Motor neuron (in vitro differentiated cells): ENCODE measurements at places on chromosomes 3 and 15. TPM values are rescaled to one million over a fixed set of nuclear protein-coding genes. Genes with fewer than 3 reads are reported as not detected.

- ATAC-seq, result peak; percentile 44
These were observed 60.5 kb downstream of the MEGF11 start for GRCh38 chr15:66193066-66193465.

DNA sequence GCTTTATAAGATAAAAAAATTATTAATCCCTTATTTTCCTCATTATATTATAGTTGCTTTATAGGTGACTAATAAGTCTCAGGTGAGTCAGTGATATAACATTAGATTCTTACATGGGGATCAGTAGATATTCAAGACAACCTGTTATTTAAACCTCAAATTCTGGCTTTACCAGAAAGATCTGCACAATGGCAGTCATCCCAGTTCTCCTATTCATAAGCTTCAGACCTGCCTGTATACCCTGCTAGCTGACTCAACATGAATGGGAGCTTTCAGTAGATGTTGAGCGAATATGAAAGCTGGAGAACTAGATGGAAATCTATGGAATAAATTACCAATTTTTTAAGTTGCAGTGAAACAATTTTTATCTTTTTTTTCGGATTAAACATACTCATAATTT, 20.5 kb upstream of the CCDC54 start:
- no peak for ATAC-seq

Gene C2CD4B
- not detected in 2 replicates for total RNA-seq

- ATAC-seq, result peak; percentile 39
These were observed 84.8 kb downstream of the TLE3 start for GRCh38 chr15:70012895-70013294.

DNA sequence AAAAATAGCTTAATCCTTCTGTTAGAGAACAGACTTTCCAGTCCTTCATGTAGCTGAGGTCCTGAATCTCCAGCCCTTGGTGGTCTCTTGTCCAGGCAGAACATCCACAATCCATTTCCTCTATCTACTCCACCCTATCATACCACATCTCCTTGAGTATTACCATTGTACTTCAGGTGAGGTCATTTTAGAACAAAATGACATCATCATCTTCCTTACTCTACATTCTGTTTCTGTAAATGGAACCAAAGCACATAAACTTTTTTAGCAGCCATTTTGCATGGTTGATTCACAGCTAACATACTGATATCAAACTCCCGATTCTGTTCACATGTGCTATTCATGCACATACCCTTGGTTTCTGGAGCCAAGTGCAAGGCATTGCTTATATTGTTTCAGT, 112.4 kb downstream of the C3orf70 start:
- ATAC-seq, result no peak

Gene SYNM
- total RNA-seq, result 44.5 and 55.1 TPM in 2 replicates

DNA sequence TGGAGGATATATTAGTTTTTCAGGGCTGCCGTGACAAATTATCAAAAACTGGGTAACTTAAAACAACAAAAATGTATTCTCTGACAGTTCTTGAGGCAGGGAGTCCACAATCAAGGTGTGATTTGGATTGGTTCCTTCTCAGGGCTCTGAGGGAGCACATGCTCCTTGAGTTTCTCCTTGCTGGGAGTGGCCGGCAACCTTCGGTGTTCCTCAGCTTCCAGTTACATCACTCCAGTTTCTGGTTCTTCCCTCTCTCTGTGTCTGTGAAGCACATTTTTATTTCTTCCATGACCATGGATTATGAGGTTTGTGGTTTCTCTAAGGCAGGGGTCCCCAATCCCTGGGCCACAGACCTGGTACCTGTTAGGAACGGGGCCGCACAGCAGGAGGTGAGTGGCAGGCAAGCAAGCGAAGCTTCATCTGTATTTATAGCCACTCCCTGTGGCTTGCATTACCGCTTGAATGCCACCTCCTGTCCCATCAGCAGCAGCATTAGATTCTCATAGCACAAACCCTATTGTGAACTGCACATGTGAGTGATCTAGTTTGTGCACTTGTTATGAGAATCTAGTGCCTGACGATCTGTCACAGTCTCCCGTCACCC, 24.3 kb downstream of the LRRC28 start:
- ATAC-seq, result no peak

DNA sequence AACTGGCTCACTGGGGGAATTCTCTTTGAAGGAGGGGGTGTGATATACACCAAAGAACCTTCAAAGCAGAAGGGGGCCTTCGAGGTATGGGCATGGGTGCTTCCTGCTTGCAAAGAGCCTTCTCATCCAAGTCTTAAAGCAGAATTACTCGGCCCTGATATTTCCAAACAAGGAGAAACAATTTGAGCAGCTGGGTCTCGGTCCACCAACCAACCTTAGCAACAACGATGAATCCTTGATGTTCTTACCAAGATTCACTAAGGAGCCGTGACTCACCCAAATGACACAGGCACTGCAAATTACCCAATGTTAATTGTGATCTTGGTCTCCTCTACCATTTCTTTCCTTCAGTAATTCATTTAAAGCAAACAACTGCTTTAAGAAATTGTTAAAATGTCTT, 7.7 kb downstream of the HOMER2 start:
- no peak for ATAC-seq

DNA sequence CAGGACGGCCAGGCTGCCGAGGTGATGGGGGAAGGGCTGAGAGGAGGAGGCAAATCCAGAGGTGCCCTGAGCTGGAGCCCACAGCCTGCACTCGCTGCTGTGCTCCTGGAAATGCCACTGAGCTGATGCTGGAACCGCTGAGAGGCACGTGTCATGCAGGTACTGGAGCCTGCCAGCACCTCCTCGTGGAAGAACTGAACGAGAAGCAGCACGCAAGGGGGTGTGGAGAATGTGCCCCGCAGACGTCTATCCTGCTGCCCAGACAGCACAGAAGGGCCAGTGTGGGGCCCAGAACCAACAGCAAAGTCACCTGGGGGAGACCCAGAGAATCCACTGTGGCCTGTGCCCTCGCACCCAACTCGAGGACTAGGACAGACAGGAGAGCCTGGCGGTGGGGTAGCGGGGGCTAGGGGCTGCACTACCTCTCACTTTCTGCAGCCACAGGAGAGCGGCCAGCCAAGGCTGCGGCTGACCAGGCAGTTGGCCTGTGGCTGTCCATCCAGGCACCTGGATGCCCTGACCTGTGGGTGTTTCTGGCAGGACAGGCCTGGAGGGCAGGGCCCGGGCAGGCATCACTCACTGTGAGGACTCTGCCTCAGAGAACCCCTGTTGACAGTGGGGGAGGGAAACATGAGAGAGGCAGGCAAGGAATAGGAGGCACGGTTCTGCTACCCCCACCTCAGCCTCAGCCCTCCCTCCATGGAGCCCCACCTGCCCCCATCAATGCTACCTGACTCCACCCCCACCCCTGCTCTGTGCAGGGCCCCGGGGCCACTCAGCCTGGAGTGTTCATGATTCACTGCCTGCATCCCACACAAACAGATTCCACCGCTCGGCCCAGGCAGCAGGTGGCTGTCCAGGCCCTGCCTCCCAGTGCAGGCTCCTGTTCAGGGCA, 213.1 kb downstream of the TBC1D2B start:
- ATAC-seq, result no peak

Gene CSPG4
- total RNA-seq, result 0.05 and 0.13 TPM in 2 replicates

Gene NAA80
- 3.9 and 8.8 TPM in 2 replicates for total RNA-seq

DNA sequence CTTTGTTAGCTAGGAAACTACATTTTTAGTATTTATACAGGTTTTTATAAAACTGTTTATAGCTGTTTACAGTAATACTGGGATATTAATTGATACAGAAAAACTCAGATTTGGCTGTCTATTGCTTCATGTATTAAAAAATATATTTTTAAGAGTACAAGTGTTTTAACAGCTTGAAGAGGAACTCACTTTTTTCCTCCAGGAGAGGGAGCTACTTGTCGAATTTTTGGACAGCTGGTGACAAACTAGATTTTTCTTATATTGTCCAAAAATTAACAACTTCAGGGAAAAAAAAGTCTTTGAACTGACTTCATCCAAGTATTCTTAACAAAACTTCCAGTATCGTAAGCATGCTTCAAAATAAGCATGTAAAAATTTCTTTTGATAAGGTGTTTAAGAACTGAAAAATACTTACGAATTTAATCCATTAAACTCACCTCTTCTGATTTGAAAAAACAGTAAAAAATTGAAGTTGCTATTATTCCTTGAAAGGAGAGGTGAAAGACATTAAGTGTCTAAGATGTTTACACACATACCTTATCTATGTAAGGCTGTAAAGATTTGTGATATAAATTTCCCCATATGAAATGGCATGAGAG, 4.0 kb downstream of the DIPK2A start:
- ATAC-seq, result no peak

DNA sequence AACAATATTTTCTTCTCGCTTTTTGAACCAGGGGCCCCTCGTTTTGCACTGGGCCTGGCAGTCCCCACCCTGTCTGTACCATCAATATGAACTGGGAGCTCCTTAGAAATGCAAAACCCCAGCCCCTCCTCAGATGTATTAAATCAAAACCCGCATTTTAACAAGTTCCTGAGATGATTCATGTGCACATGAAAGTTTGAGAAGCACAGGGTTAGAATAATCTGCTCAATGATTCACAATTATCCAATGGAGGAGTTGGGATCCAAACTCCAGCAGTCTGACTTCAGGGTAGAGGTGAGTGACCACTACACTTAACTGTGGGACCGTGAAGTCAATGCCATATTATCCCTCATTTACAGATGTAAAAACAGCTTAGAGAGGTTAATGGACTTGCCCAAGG, 256.4 kb downstream of the IGSF11 start:
- ATAC-seq, result no peak

Gene DNASE1L3
- 0.70 and 1.4 TPM in 2 replicates for total RNA-seq

Gene MYO5A
- total RNA-seq, result 33.8 and 59.5 TPM in 2 replicates

GRCh38 chr3:30753766-30754165, 140.7 kb downstream of the GADL1 start:
- no peak for ATAC-seq

Gene CLRN1
- 1.6 and 2.5 TPM in 2 replicates for total RNA-seq

DNA sequence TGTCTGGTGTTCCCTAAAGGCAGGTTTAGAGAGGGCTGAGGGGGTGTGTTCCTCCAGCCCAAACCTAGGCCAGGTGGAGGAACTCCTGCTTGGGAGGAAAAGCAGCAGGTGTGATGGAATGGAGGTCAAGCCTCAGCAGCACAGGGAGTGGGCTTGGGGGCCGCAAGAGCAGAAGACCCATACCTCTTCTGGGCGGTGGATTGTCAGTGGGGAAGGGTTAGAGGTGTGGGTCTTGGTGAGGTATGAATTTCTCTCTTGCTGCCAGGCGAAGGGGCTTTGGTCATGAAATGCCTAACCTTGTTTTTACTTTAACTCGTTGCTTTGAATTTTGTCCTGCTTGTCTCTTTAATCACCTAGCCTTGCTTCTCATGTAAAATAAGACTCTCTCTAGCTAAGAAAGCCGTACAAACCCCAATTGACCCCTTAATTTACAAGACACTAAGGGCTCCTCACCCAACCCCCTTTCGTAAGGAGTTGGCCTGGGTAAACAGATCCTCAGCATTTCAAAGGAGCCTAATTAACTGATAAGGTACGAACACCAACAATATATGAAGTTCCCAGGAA, 38.9 kb downstream of the DHX30 start:
- ATAC-seq, result no peak

DNA sequence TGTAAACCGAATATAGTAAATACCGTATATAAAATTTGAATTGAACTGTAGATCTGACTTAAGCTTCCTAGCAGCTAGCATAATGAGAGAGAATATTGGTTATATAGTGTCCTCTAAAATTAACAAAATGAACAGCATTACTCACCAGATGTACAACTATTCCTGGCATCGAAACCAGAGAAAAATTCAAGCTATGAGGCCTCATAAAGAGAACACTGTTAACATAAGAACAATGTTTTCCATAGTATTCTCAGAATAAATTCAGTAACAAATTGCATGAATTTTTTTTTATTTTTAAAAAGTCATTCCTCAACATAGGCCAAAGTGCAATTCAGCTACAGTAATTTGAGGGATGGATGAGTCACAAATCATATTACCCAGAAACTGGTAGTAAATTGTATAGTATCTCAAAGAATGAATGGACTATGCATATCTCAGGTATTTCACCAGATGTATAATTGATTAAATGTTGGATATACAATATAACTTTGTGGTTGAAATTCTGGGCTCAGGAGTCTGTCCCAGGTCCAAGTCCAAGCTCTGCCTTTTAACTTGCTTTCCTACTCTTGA, 5.0 kb downstream of the TMEM207 start:
- no peak for ATAC-seq

DNA sequence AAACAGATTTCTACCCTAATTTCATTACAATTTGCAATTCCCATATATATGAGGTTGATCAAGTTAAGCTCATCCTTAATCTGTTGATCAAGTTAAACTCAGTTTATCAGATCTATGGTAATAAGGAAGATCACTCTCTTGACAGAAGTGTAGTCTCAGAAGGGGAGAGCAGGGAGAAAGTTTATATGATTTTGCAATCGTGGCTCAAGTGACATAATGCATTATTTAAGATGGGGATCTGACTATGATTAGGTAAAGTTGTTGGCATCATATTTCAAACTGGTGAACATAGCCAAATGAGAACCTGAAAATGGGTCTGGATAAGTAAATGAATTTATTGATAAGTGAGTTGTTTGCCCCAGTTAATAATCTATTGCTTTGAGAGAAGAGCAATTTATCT, 995.3 kb downstream of the OTOL1 start:
- no peak for ATAC-seq

Gene ALDH1A2
- 21.7 and 22.5 TPM in 2 replicates for total RNA-seq

DNA sequence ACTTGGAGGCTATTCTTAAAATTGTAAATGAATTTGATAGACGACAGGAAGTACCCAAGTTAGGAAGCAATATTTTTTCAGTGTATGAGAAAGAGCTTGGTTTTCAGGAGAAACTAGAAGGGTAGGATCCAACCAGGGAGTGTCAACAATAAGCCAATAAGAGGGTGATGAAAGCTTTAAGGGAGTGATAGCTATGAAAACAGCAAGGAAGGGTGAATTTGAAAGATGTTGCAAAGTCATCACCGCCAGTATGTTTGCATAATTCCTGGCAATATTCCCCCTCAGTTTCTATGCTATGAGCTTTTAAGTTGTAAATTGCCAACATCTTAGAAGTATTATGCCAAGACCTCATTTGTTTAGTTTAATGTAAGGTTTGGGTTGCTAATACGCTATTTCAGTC, 11.8 kb upstream of the CSTA start:
- no peak for ATAC-seq

- no peak for ATAC-seq
These were observed 8.3 kb downstream of the STOML1 start for GRCh38 chr15:73983773-73984172.

Gene SCAANT1
- total RNA-seq, result not detected in 2 replicates

Gene LDHAL6B
- total RNA-seq, result 0.36 and 0.38 TPM in 2 replicates

Gene WDR49
- 60.4 and 67.3 TPM in 2 replicates for total RNA-seq

DNA sequence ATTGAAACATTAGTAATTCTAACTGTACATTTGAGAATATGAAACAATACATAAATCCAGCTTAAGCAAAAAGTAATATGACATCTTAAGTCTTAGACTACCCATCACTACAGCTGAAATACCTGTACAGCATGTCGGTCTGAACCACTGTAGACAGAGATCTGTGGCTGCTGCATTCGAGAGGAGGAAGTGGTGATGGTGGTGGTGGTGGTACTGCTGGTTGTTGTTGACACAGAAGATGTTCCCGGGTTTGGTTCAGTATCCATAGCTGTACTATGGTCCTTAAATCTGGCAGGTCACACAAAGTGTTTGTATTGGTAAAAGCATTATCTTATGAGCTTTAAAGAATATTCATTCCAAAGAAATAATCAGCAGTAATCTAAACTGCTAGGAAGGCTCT, 2.9 kb downstream of the PHC3 start:
- no peak for ATAC-seq
